Activated CD4-positive, alpha-beta T cell treated with anti-CD3 and anti-CD28 coated beads for 36 hours (primary cell): ENCODE measurements at places on chromosomes 7 and 10. TPM values are rescaled to one million over a fixed set of nuclear protein-coding genes. Genes with fewer than 3 reads are reported as not detected.

- no peak overlapping the region for H3K27ac ChIP-seq
- no peak for DNase-seq
- H3K27me3 ChIP-seq = peaks cover 4% of the 10 kb centered on the region
- H3K4me1 ChIP-seq = no peaks in the 10 kb centered on the region
- no peaks in the 10 kb centered on the region for H3K36me3 ChIP-seq
Measured at GRCh38 chr7:141952461-141952860, 5.7 kb upstream of the CLEC5A start.

- H3K4me3 ChIP-seq = no peak overlapping the region
- H3K36me3 ChIP-seq = no peaks in the 10 kb centered on the region
- no peaks in the 10 kb centered on the region for H3K27me3 ChIP-seq
- no peak overlapping the region for H3K27ac ChIP-seq
Measured at GRCh38 chr10:71334221-71334791, 15.2 kb downstream of the SLC29A3 start.

DNA sequence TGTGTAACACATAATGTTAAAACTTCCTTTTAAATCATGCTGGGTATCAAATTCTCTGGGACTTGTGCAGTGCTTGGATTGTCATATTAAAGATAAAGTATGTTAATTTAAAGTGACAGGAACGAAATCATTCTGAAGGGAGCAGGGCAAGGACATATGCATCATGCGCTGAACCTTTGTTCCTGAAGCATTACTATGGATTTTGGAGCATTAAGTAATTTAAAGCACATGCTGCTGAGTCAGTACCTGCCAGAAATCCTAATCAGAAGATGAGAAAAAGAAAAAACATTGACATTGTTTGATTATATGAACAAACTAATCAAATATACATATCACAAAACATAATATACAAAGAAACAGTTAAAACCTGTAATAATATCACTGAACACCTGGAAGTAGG is 101.4 kb downstream of the MICU1 start:
- H3K27ac ChIP-seq = no peak overlapping the region
- H3K36me3 ChIP-seq = no peaks in the 10 kb centered on the region
- H3K4me3 ChIP-seq = no peak overlapping the region
- no peaks in the 10 kb centered on the region for H3K4me1 ChIP-seq

DNA sequence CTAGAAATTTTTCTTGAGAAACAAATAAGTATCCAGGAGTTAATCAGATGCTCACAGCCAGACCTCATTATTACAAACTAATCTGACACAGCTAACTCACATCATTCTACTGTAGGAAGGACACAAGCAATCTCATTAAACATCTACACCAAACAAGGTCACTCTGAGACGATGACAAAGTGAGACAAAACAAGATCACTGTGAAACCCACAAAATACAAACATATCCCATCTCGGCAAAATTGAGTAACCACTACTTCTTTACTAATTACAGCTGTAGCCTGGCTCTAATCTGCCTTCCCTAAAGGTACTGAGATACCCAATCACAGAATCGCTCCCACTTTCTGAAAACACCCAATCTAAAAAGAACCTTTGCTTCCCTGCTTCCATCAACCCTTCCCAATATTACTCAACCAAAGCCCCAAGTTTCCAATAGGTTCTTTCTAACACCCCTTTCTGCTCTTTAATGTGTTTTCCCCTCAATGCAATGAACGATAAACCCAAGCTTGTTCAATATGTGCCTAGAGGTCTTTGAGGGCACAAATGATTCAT is 26.9 kb downstream of the CCDC6 start:
- H3K27ac ChIP-seq = peak overlapping the region; percentile 85
- no peaks in the 10 kb centered on the region for H3K27me3 ChIP-seq
- H3K36me3 ChIP-seq = peaks cover 23% of the 10 kb centered on the region
- H3K4me3 ChIP-seq = peak overlapping the region; percentile 21
- DNase-seq = no peak

DNA sequence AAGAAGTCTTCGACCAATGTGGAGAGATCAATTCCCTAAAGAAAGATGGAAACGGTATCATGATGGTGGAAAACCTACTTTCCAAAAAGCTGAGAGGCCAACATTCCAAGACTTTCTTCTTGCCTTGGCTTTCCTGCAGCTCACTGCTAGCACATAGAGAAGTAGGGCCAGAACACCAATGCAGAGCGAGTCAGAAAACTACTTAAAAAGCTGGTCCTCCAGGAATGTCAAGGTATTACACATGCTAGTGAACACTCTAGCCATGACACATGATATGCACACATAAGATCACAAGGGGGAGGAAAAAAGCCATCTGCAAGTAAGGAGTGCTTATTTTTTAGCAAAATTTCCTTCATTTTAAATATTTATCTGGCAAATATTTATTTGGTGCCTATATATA is 22.7 kb downstream of the GPAM start:
- H3K4me1 ChIP-seq = no peaks in the 10 kb centered on the region
- no peak for DNase-seq
- H3K27ac ChIP-seq = no peak overlapping the region
- peaks cover 32% of the 10 kb centered on the region for H3K36me3 ChIP-seq
- H3K4me3 ChIP-seq = no peak overlapping the region

- no peaks in the 10 kb centered on the region for H3K27me3 ChIP-seq
- no peak for DNase-seq
- peaks cover 36% of the 10 kb centered on the region for H3K36me3 ChIP-seq
- no peak overlapping the region for H3K4me3 ChIP-seq
- no peaks in the 10 kb centered on the region for H3K4me1 ChIP-seq
Measured at GRCh38 chr10:60073397-60073780, 167.0 kb upstream of the CCDC6 start.

GRCh38 chr7:155327590-155328320 is 30.1 kb downstream of the INSIG1 start:
- H3K36me3 ChIP-seq = no peaks in the 10 kb centered on the region
- no peak for DNase-seq
- no peak overlapping the region for H3K27ac ChIP-seq
- H3K4me1 ChIP-seq = no peaks in the 10 kb centered on the region
- no peak overlapping the region for H3K4me3 ChIP-seq
- H3K27me3 ChIP-seq = peaks cover 2% of the 10 kb centered on the region

DNA sequence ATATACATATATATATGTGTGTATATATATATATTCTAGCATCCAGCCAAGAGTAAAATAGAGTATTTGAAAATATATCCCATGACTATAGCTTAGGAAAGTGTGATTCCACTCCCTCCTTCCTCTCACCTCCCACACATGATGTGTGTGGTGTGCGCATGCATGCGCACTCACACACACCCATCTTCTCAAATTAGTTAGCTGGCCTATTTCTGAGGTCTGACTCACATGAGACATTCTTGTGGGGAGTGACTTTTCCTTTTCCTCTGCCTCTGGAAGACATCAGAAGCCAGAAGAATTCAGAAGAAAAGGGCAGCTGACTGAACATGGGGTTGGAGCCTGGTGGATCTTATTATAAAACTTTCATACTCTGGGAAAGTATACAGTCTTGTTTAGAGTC is 793.5 kb upstream of the ZNF722 start:
- H3K27me3 ChIP-seq = no peaks in the 10 kb centered on the region
- H3K4me1 ChIP-seq = no peaks in the 10 kb centered on the region
- peaks cover 4% of the 10 kb centered on the region for H3K36me3 ChIP-seq
- H3K4me3 ChIP-seq = no peak overlapping the region

GRCh38 chr7:132276976-132277725 is 299.1 kb downstream of the PLXNA4 start:
- H3K27ac ChIP-seq = no peak overlapping the region
- peaks cover 18% of the 10 kb centered on the region for H3K27me3 ChIP-seq
- DNase-seq = no peak
- H3K36me3 ChIP-seq = no peaks in the 10 kb centered on the region
- no peak overlapping the region for H3K4me3 ChIP-seq

- H3K4me1 ChIP-seq = no peaks in the 10 kb centered on the region
- H3K27ac ChIP-seq = no peak overlapping the region
- peaks cover 20% of the 10 kb centered on the region for H3K27me3 ChIP-seq
- no peak overlapping the region for H3K4me3 ChIP-seq
- DNase-seq = no peak
Measured at GRCh38 chr10:113133497-113134115, 183.6 kb downstream of the TCF7L2 start.

- no peaks in the 10 kb centered on the region for H3K4me1 ChIP-seq
- H3K27ac ChIP-seq = no peak overlapping the region
- H3K4me3 ChIP-seq = no peak overlapping the region
- no peaks in the 10 kb centered on the region for H3K27me3 ChIP-seq
Measured at GRCh38 chr7:128420773-128421172, 11.0 kb upstream of the IMPDH1 start.

GRCh38 chr10:94174838-94175237 is 181.1 kb downstream of the PLCE1 start:
- H3K4me3 ChIP-seq = no peak overlapping the region
- DNase-seq = no peak

DNA sequence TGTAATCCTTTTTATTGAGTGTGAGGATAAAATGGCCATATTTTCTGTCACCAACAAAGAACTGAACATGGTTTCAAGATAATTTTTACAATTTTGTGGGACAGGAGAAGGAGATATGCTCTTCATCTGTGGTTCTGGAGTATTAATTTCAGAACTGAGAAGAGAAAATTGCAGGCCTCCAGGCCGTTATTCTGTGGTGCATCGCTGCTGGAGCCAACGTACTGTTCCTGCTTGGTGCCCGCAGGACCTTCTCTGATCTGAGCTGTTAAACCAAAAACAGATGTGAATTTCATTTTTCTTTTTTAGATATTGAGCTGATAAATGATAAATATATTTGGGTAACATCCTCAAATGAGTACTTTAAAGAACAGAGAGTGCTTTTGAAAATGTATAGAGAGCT is 63.9 kb downstream of the IKZF1 start:
- H3K27ac ChIP-seq = peak overlapping the region; percentile 88
- H3K4me3 ChIP-seq = peak overlapping the region; percentile 41
- peaks cover 96% of the 10 kb centered on the region for H3K4me1 ChIP-seq
- peaks cover 86% of the 10 kb centered on the region for H3K36me3 ChIP-seq

GRCh38 chr10:48206482-48207250 is 67.8 kb downstream of the FRMPD2 start:
- no peaks in the 10 kb centered on the region for H3K36me3 ChIP-seq
- H3K27ac ChIP-seq = no peak overlapping the region
- no peak overlapping the region for H3K4me3 ChIP-seq
- DNase-seq = no peak
- no peaks in the 10 kb centered on the region for H3K27me3 ChIP-seq

DNA sequence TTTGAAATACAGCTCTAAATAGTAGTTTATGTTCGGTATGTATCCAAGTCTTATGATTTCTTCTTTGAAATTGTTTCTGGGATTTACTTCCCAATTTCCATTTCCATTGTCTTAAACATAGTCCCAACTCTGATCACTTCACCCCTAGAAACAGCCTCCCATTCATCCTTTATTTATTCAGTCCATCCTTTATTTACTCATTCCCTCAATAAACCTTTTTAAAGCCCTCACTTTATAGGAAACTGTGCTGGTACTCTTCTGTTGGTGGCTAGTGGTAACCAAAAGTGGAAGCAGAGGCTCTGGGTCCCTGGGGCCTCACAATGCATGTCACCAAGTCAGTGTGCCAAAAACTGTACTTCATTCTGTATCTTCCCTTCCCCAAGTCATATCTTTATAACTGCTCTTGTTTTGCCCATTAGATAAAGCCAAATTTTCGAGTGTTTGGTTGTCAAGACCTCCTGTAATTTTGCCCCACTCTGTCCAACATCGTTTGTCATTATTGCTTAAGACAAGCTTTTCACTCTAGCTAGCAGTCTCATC is 3.9 kb upstream of the EPC1 start:
- peaks cover 59% of the 10 kb centered on the region for H3K4me1 ChIP-seq
- H3K27ac ChIP-seq = peak overlapping the region; percentile 18
- peaks cover 11% of the 10 kb centered on the region for H3K36me3 ChIP-seq
- DNase-seq = no peak

DNA sequence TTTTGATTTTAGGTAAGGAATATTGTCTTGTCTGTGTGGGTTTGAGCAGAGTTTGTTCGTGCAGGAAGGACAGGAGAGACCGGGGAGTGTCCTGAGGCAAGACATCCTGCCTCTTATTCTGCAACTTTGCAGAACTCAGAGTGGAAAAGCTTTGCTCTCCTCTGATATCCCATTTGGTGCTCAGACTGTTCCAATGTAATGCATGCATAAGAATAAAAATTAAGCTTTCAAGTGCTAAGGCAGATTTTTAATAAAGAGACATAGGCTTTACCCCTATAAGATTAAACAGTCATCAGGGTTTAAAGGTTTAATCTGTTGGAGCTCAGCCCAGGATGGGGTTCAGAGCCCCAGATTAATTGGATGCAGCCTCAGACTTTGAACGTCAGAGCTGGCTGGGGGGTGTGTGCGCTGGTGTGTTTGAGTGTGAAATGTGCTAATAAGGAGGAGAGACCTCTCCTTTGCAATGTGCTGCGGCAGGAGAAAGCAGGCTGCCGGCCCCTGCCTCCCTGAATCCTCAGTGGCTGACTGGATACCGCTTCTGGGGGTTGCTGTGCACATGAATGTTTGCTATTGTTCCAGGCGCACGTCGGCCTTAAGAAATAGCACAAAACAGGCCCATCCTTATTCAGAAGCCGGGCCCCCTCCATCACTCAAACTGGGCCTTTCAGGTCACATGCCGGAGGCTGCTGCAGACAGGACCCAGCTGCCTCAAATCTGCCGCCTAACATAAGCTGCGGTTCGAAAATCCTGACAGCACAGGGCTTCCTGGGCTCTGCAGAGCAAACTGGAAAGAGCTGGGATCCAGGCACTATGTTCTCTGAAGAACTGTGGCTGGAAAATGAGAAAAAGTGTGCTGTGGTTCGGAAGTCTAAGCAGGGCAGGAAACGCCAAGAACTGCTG is 84.1 kb upstream of the PRR15 start:
- H3K4me3 ChIP-seq = no peak overlapping the region
- H3K4me1 ChIP-seq = no peaks in the 10 kb centered on the region
- no peak for DNase-seq
- no peak overlapping the region for H3K27ac ChIP-seq

GRCh38 chr7:94621120-94621519 is 34.8 kb downstream of the SGCE start:
- H3K4me1 ChIP-seq = peaks cover 10% of the 10 kb centered on the region
- H3K27me3 ChIP-seq = peaks cover 2% of the 10 kb centered on the region
- no peak overlapping the region for H3K27ac ChIP-seq
- no peak overlapping the region for H3K4me3 ChIP-seq
- DNase-seq = no peak

GRCh38 chr10:10475812-10476211 is 541.9 kb upstream of the CELF2 start:
- H3K27me3 ChIP-seq = peaks cover 9% of the 10 kb centered on the region
- no peak for DNase-seq
- no peak overlapping the region for H3K27ac ChIP-seq

- no peaks in the 10 kb centered on the region for H3K4me1 ChIP-seq
- DNase-seq = no peak
- H3K36me3 ChIP-seq = no peaks in the 10 kb centered on the region
Measured at GRCh38 chr7:88300401-88300945, 6.2 kb downstream of the STEAP4 start.

SEMA3D gene
- not detected for total RNA-seq

TMEM176A gene
- not detected for total RNA-seq

FAM13C gene
- 0.35 TPM for total RNA-seq

PPP1R3C gene
- 0.71 TPM for total RNA-seq

AKR1C1 gene
- total RNA-seq = 0.66 TPM

GLCCI1 gene
- total RNA-seq = 15.1 TPM

OR2A12 gene
- not detected for total RNA-seq

MYO3A gene
- not detected for total RNA-seq

USP6NL gene
- total RNA-seq = 5.4 TPM
